Hepatic stellate cell (primary cell): ENCODE measurements at places on chromosomes 2 and 18.

DNA sequence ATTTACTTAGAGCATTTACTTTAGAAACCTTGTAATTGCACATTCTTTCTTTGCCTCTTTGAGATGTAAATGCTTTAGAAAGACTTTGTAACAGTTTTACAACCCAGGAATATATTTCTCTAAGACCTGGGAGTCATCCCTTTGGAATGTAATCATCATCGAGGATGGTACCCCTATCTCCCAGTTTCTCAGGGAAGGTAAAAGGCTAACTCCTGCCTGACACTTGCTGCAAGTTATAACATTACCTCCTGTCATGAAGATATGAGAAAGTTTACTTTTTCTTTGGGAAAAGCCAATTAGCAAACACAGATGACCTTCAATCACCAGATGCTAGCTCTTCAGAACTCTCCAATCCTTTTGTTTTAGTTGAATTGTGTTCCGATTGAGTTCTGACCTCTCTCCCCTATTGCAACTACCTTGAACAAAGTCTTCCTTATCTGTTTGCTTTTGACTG is 420.3 kb upstream of the FSIP2 start:
- DNase-seq = no peak

- DNase-seq = peak; percentile 80
These were observed 151.2 kb downstream of the ANTXR1 start for GRCh38 chr2:69164061-69164778.

GRCh38 chr2:48991415-48992131 is 162.7 kb downstream of the FSHR start:
- no peak for DNase-seq

DNA sequence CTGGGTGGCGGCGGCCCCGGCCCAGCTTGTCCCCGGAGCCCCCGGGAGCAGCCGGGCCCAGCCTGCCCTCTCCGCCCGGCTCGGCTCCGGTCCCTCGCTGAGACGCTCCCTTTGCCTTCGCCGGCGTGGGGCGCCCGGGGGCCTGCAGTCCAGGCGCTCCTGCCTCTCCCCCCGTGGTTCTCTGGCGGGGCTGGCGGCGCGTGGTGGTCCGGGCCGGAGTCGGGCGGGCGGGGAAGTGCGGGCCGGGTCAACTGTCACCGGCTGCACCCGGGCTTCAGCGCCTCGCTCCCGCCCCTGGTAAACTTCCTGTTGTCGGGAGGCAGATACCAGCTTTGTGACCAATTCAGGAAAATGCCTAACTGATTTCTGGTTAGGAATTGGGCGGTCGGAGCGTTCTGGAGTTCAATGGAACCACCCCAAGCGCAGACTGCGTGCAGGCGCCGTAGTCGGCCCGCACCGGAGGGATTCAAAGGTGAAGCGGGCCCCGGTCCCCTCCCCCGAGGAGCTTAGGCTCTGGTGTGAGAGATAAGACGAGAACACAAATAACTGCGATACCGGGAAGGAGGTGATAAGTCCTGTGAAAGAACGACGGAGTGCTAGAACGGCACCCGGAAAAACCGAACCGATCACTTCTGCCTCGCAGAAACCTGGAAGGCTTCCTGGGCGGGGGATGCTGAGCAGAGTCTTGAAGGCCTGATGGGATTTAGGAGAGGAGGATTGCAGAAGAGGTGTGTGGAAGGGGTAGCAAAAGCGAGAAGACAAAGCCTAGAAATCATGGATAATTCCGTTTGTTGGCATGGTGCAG is 891 bp downstream of the CAB39 start:
- peak; percentile 37 for DNase-seq

- no peak for DNase-seq
These were observed 254.5 kb upstream of the EPAS1 start for GRCh38 chr2:46042711-46043110.

DNA sequence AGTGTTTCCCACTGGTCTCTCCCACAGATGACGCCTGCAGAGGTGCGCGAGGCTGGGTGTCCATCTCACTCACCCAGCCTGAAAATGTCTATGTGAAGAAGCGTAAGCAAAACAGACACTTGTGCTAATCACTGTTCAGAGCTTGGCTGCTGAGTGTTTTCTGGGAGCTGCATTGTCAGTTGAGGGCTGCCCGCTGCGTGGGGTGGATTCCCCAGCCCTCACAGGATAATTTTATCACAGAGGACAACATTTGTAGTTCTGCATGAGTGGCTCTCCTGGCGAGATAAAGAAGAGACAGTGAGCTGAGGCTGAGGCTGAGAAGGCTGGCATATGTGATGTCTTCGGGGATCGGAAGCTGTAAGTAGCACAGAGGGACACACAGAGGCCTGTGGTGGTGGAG is 16.2 kb upstream of the CAPN13 start:
- no peak for DNase-seq

- DNase-seq = no peak
These were observed 194.8 kb downstream of the TPGS2 start for GRCh38 chr18:36633961-36634412.

DNA sequence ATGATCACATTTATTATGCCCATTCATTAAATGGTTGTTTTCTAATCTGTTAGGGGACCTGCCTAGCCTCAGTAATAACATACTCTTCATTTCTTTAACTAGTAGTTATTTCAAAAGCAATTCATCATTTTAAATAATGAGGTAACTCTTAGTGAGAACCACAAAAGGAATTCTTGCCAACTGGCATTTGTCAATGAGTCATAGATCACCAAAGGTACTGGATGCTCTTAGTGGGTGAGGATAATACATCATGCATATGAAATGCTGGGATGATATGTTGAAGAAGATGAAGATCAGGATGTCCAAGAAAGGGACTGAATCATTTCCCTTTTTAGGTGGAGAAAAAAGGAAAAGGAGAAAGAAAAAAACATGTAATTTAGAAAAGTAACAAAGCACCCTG is 826.2 kb upstream of the DDX18 start:
- DNase-seq = no peak

- no peak for DNase-seq
These were observed 64.7 kb downstream of the PTPN2 start for GRCh38 chr18:12819322-12819721.

DNA sequence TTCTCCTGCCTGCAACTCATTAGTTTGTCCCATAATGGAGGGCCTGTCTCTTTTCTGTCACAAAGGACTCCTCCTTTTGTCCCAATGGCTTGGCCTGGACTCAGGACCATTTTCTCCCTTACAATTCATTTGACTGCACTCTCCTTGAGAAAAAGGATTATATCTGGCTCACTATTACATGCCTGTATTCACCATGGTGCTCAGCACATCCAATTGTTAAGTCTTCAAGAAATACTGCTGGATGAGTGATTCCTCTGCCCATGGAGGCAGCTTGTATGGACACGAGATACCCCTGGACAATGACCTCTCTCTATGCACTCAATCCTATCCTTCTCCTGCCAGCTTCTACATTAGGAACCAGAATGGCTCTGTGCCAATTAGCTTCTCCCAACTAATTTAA is 47.0 kb downstream of the CHST9 start:
- DNase-seq = no peak

GRCh38 chr2:233119123-233119522 is 59.0 kb downstream of the INPP5D start:
- DNase-seq = no peak

- no peak for DNase-seq
These were observed 27.7 kb downstream of the KLHL29 start for GRCh38 chr2:23412556-23413155.

DNA sequence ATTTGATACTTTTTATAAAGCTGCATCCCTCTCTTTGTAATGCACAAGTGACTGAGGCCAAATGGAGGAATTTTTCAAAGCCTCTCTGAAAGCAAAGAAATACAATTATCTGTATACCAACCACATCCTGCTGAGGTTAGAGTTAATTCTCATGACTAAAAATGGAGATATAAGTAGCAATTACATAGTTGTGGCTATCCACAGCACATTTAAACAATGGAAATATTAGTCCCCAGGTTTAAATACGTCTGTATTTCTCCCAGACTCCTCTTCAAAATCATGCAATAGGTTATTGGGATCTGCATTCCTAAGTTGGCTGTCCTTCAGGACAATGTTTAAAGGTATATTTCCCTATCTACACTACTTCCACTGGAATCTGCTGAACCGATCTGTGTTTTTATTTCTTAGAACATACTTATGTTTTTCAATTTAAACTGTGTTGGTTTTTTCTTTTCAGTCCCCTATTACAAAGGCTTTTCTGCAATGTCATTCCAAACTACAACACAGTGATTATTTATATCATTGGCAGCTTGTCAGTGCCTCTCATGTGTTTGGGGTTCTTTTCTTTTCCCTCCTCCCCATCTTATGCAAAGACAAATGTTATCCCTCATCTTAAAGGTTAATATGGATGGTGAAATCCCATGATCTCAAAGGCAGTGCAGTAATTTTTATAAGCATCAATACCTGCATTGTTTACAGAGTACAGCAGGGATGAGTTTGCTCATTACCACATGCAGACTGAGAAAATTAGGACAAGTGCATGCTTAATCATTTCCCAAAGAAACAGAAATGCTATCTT is 134.8 kb upstream of the FSHR start:
- no peak for DNase-seq

- DNase-seq = no peak
These were observed 816.3 kb upstream of the HS6ST1 start for GRCh38 chr2:129135017-129135416.

GRCh38 chr18:32550963-32551362 is 80.3 kb upstream of the GAREM1 start:
- no peak for DNase-seq

GRCh38 chr2:210839034-210839433 is 282.6 kb downstream of the CPS1 start:
- no peak for DNase-seq

DNA sequence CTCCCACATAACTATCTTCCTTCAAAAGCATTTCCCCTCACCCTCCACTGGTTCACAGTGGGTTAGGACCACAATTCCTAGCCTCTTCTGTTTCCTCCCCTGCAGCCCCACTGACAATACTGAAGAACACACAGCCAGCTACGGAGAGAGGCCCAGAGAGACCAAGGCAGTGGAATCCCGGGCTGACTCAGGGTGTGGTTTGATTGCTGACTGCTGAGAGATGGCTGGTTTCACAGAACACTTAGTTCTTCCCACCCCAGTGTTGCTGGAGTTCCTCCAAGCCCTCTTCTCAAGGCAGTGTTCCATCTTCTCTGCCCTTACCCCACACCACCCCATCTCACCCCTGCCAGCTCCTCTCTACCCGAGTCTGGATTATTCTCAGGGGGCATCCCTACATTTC is 43.3 kb upstream of the ZFP36L2 start:
- DNase-seq = peak; percentile 75

GRCh38 chr2:28906376-28906775 is 11.9 kb downstream of the WDR43 start:
- DNase-seq = no peak

DNA sequence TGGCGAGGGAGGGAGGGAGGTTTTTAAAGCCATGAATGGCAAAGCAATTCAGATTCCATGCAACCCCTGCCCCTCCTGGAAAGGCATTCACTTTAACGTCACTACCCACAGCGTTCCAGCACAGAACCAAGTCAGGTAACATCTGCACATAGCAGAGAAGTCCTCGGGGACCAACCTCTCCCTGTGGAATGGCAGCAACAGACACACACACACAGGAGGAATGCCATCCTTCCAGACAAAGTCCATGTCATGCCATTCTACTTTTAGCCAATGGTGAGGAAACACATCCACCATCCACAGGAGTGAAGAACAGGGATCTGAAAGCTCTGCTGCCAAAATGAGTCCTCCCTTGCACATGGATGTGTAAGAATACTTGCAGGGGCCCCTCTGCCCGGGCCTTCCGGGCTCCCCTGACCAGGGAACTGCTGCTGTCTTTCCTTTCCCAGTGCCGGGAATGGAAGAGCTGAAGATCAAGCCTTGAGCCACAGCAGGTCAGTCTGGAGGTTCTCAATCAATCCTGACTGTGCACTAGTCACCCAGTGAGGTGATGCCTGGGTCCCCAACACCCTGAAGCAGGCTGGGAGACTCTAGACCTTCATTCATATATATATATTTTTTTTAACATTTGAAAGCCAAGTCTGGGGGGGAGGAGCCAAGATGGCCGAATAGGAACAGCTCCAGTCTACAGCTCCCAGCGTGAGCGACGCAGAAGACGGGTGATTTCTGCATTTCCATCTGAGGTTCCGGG is 63.7 kb downstream of the UXS1 start:
- DNase-seq = no peak

GRCh38 chr2:17912266-17912691 is 33.8 kb downstream of the KCNS3 start:
- no peak for DNase-seq

- DNase-seq = no peak
These were observed 562.2 kb downstream of the DCC start for GRCh38 chr18:52902188-52902587.

- DNase-seq = no peak
These were observed 2.6 kb downstream of the ADCYAP1 start for GRCh38 chr18:907115-907884.

DNA sequence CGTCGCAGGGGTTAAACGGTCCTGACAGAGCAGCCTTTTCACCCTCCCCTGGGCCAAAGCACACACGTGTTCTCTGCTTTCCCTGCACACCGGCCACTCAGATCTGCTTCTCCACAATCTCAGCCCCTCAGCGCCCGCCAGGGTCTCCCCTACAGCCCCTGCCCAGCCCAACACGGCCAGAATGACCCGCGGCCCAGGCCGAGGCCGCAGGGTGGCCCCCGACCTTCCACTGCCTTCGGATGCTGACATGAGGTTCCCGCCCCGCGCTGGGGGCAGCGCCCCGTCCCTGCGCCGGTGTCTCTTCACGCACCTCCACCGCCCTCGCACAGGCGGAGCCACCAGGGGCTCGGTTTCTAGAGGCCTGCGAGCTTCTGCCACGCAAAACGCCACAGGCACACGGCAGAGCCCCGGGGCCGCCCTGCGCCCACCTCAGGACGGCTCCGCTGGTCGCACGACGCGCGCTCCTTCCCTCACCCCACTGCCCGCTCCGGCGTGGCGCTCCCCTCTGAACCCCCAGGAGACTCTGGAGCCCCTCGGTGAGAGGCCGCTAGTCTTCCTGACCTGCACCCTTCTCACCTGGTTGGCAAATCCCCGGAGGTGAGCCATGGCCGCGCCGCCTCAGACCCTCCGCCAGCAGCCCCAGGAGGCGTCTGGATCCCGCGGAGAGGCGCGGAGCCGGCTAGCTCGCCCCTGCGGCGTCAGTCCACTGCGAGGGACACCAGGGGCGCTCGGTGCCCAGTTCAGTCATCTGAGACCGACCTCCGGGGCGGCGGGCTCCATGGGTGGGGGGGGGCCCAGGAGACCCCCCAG is 749 bp downstream of the STK25 start:
- peak; percentile 88 for DNase-seq

GRCh38 chr2:168519534-168520308 is 63.6 kb downstream of the CERS6 start:
- DNase-seq = no peak

- DNase-seq = no peak
These were observed 86.8 kb downstream of the RBMS1 start for GRCh38 chr2:160406591-160407392.

DNA sequence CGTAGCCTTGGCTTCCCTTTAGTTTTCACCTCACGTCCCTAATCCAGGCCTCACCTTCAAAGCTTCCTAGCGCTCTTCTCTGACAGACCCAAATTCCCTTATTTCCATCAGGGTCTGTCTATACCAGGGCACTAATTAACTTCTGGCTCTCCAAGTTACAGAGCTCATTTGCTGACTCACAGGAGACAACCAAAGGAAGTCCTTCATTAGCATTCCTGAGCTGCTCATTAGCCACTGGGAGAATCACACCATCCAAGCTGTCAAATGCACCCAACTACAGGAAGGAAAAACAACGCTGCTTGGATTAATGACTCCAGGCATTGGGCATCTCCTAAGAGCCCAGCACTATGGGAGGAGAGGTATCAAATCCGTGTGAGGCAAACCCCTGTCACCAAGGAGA is 109.8 kb upstream of the ALK start:
- no peak for DNase-seq

- DNase-seq = no peak
These were observed 186.4 kb upstream of the SLC39A10 start for GRCh38 chr2:195470622-195471021.

- no peak for DNase-seq
These were observed 186.4 kb upstream of the COL3A1 start for GRCh38 chr2:188787658-188788240.
